Stimulated activated CD8-positive, alpha-beta memory T cell treated with anti-CD3 and anti-CD28 coated beads, Interleukin-7, amount 100 ng/mL, for 1 hour (primary cell): ENCODE measurements at places on chromosomes 1 and 21.

- no peak for DNase-seq
Observed at GRCh38 chr1:32199717-32200072, 700 bp upstream of the CCDC28B start.

- DNase-seq = no peak
Observed at GRCh38 chr1:87134061-87134460, 194.6 kb upstream of the LMO4 start.

GRCh38 chr1:239212811-239213220 is 173.6 kb upstream of the CHRM3 start:
- no peak for DNase-seq

GRCh38 chr1:44884746-44885145 is 41.7 kb upstream of the PTCH2 start:
- no peak for DNase-seq

GRCh38 chr1:180652792-180653191 is 21.0 kb downstream of the XPR1 start:
- no peak for DNase-seq

DNA sequence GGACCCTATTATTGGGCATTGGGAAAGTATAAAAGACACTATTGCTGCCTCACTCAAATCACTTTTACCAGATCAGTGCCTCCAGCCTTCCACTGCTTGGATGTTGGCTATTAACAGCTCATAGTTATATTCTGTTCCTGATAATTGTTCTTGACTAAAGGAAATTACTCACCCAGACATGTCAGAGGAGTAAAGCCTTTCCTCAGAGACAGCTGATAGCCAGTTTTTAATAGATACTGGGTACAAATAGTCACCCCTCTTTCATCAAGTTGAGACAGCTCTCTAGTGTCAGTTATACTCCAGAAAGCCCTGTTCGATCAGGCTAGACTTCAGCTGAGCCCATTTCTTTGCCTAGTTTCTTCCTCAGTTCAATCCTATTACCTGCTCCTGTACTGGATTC is 876.1 kb upstream of the B3GALT2 start:
- no peak for DNase-seq

DNA sequence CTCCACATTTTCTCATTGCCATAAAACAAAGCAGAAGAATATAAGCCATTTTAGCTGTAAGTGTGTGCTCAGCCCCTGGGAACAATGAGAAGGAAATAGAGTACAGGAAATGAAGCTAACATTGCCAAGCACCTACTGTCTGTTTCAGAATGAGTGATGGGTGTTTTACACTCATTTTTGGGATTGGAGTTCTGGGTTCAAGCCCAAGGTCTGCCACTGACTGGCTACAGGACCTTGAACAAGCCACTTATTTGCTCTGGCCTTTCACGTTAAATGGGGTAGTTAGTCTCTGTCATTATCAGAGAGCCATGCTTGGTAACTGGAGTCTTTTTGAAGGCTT is 80.7 kb upstream of the KAZN start:
- no peak for DNase-seq

DNA sequence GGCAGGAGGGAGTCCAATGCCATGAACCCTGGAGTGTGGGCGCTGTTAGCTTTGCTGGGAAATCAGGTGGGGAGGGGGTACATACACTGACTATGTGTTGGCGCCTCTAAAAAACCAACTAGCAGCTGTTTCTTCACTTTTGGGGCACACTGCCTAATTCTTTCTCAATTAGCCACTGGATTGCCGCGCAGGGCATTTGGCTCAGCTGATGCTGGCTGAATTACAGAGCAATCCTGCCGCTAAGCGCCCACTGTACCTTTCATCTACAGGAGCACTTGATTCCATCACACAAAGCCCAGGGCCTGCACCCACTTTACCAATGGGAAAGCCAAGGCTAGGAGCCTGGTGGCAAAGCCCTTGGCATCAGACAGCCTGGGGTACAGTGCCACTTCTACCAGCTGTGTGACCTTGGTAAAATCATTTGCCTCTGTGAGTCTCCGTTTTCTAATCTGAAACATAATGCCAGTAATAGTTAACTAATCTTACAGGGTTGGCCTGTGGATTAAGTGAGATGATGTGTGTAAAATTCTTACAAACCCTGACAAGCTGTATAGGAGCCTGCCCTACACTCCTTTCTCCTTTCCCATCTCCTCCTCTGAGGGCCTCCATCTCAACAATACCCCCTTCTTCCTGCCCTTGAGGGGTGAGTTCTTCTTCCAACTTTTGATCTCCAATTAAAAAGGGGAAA is 59.0 kb downstream of the UBE2T start:
- no peak for DNase-seq

GRCh38 chr21:39483917-39484316 is 32.1 kb downstream of the SH3BGR start:
- no peak for DNase-seq
